Neural crest cell (in vitro differentiated cells): ENCODE measurements at places on chromosomes 12 and 14. TPM values are rescaled to one million over a fixed set of nuclear protein-coding genes. Genes with fewer than 3 reads are reported as not detected.

DNA sequence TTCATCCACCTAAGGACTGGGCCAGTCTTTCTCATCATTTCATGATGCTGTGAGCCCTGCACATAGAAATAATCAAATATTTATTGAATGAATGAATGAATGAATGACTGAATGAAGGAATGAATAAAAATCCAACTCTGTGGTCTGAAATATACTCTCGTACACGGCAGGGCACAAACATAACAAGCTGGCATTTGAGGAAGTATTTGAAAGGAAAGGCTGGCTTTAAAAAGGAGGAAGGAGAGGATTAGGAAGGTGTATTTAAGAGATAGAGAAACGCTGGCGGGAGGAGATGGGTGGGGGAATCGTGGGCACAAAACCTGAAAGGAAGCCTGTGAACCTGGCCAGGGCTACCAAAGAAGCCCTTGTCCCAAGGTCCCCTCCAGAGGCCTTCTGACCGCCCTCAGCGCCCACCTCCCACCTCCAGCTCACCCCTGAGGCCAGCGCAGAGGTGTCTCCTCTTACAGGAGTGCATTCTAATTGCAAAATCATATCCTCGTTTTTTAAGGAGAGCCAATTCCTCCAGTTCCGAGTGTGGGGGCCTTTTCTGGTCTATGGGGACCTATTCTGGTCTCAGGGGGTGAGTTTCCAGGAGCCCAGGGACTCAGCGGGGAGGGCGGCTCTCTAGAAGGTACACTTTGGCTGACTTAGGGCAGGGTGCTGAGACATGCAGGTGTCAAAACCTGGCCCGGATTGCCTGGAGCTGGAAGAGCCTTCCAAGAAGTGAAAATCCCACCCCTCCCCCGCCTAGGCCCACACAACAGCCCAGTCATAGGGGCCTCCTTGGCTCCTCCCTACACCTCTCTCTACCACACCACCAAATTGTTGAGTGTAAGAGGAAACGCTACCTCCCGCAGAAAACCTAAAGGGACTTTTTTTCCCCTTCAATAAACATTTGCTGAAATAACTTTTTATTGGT is 8.7 kb upstream of the JDP2 start:
- no peak overlapping the region for H3K27ac ChIP-seq
- no peak for DNase-seq
- peak overlapping the region; percentile 9 for H3K4me3 ChIP-seq
- no peaks in the 10 kb centered on the region for H3K36me3 ChIP-seq
- H3K27me3 ChIP-seq, result peaks cover 3% of the 10 kb centered on the region

DNA sequence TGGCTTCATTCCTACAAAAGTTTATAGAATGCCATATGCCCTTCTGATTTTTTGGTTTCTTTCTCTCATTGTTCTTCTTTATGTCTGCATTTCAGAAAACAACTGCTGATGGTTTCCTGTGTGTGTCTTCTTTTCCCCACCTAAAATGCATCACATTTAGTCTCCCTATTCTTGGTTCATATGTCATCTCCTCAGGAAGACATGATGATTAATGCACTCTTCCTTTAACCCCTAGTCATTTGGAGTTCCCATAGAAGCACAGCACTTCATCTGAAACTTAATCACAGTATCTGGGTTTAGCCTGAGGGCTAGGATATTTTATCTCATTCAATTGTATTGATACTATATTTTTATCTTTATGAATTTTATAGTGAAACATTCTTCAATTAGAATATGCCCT is 21.5 kb downstream of the GNPNAT1 start:
- no peak for DNase-seq
- peaks cover 4% of the 10 kb centered on the region for H3K36me3 ChIP-seq
- H3K4me1 ChIP-seq, result no peaks in the 10 kb centered on the region
- no peak overlapping the region for H3K4me3 ChIP-seq
- no peaks in the 10 kb centered on the region for H3K27me3 ChIP-seq
- no peak overlapping the region for H3K27ac ChIP-seq

DNA sequence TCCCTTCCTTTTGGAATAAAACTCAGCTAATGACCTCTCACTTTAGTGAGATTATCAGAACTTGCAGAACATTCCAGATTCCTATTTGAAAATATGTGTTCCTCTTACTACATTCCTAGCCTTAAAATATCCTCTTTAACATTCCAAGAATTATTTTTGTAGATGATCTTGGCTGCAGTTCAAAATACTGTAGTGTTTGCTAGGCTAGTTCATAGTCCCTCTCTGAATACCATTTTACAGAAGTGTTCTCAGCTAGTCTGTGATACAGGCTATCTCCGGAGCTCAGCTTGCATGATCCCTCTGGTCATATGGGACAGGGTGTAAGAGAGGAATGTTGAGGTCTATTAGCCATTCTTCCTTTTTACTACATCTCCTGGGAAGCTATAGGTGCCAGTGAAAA is 17.6 kb upstream of the GPR33 start:
- no peaks in the 10 kb centered on the region for H3K36me3 ChIP-seq
- H3K4me3 ChIP-seq, result no peak overlapping the region

DNA sequence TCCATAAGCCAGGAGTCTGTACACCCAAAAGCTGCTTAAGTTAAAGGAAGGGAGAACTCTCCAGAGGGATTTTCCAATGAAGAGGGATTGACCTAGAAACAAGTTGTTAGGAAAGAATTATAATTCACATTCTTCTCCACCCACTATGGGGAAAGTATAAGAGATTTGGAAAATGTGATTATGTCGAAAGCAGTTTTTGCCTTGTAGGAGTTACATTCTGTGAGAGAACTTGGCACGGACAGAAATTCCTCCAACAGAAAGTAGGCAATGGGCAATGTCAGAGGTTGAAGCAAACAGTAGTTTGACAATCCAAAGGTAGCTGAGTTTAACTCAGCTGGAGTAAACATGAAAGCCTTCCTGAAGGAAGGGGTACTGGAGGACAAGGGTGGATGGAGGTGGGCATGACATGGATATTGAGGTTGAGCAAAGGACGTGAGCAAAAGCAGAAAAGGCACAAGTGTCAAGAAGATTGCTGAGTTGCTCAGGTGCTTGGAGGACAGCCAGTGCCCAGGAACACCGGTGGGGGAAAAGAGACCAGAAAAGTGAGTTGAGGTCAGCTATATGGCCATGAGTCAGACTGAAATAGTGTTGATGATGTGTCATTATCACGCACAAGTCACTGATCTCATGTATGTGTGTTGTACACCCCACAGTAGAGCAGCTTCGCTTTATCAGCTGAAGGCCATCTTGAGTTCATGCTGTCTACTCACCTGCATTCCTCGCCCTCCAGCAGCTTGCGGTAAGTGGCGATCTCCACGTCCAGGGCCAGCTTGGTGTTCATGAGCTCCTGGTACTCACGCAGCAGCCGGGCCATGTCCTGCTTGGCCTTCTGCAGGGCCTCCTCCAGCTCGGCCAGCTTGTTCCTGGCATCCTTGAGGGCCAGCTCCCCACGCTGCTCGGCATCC is 4.0 kb downstream of the KRT5 start:
- no peak overlapping the region for H3K4me3 ChIP-seq
- no peak overlapping the region for H3K27ac ChIP-seq
- no peak for DNase-seq
- no peaks in the 10 kb centered on the region for H3K4me1 ChIP-seq
- H3K36me3 ChIP-seq, result no peaks in the 10 kb centered on the region

DNA sequence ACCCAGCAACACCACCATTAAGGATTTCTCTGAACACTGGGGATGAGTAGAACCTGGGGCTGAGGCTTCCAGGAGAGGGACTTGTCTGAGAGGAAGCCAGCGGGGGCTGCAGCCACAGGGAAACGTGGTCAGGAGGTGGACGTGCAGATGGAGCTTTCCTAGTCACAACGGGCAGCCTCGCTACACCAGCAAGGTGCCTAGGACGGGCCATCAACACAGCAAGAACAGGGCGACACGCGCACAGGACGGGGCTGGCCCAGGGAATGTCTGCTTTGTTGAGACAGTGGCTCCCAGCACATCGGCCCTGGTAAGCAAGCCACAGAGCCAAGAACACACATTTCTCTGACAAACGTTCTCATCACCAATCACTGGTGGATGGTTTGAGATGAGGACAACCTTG is 25.3 kb downstream of the ANKLE2 start:
- no peak overlapping the region for H3K4me3 ChIP-seq
- no peaks in the 10 kb centered on the region for H3K4me1 ChIP-seq
- peaks cover 32% of the 10 kb centered on the region for H3K36me3 ChIP-seq
- no peak overlapping the region for H3K27ac ChIP-seq
- no peak for DNase-seq
- no peaks in the 10 kb centered on the region for H3K27me3 ChIP-seq

DNA sequence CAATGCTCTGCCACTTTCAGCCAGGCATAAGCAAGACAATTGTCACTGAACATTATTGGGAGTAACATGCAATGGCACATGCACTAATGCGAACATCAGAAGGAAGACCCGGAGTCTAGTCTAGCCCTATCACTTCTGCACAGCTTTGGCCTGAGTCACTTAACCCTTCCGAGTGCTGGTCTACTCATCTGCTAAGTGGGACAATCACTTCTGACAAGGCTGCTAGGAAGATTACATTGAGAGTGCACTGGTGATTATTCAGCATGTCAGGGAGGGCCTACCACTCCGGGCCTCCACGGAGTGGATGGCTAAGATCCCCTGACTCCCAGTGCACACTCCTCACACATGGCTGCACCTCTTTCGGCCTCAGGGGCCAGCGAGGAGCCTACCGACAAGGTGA is 240.9 kb downstream of the DPF3 start:
- no peaks in the 10 kb centered on the region for H3K27me3 ChIP-seq
- H3K36me3 ChIP-seq, result no peaks in the 10 kb centered on the region
- no peak for DNase-seq
- H3K4me1 ChIP-seq, result no peaks in the 10 kb centered on the region
- H3K27ac ChIP-seq, result no peak overlapping the region
- H3K4me3 ChIP-seq, result no peak overlapping the region

- H3K36me3 ChIP-seq, result no peaks in the 10 kb centered on the region
- no peak for DNase-seq
- peaks cover 49% of the 10 kb centered on the region for H3K27me3 ChIP-seq
- H3K4me1 ChIP-seq, result peaks cover 12% of the 10 kb centered on the region
- H3K27ac ChIP-seq, result no peak overlapping the region
- peak overlapping the region; percentile 68 for H3K4me3 ChIP-seq
Measured at GRCh38 chr14:77979171-77979570, 179.3 kb downstream of the ADCK1 start.

DNA sequence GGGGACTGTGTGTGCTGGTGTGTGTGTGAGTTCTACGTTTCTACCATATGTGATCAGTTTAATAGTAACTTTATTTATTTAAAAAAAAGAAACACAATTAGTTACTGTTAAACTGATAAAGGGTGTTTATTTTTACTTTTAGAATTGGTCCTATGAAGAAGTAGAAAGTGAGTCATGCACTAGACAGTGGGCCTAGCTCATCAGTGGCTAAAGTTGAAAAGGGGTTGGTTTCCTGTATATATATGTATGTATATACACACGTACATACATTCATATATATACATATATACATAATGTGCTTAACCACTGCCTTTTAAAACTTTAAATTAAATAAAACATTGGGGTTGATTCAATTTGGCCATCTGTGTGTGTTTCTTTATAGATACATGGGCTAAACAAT is 68.8 kb upstream of the TMEM263 start:
- no peak for DNase-seq
- peaks cover 19% of the 10 kb centered on the region for H3K36me3 ChIP-seq
- H3K4me1 ChIP-seq, result peaks cover 51% of the 10 kb centered on the region
- H3K27me3 ChIP-seq, result no peaks in the 10 kb centered on the region

DNA sequence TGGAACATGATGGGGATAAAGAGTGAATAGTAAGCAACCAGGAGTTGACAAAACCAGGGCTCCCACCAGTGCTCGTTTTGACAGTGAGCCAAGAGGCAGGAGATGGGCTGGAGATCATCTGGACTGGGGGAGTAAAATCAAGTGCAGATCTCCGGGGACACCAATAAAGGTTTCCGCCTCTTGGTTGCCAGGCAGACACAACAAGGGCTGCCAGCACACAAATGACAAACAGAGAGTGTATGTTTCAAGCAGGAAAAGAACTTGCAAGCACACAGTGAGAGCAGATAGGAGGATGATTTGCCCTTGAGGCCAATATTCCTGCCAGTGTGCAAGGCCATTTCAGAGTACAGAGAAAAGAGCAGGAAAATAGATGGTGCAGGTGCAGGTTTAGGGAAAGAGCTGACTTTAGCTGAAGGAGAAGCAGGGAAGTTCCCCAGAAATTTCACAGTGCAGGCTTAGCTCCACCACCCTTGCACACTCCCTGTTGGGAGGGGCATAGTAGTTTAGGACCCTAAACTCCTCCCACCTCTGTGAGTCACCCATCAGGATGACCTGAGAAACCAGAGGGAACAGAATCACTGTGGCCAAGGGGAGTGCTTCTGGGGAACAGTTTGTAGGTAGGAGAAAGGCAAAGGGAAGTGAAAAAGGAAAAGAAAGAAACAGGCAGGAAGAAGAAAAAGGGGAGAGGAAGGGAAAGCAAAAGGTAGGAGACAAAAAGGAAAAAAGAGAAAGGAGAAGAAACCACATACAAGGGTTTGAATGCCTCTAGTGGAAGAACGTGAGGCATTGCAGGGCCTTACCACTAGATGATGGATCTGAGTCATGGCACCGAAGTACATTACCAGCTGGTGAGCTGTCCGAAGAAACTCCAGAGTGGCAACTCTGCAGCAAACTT is 404.4 kb downstream of the SLC6A15 start:
- H3K27me3 ChIP-seq, result no peaks in the 10 kb centered on the region
- DNase-seq, result no peak
- H3K27ac ChIP-seq, result no peak overlapping the region
- H3K4me3 ChIP-seq, result no peak overlapping the region
- H3K36me3 ChIP-seq, result no peaks in the 10 kb centered on the region

DNA sequence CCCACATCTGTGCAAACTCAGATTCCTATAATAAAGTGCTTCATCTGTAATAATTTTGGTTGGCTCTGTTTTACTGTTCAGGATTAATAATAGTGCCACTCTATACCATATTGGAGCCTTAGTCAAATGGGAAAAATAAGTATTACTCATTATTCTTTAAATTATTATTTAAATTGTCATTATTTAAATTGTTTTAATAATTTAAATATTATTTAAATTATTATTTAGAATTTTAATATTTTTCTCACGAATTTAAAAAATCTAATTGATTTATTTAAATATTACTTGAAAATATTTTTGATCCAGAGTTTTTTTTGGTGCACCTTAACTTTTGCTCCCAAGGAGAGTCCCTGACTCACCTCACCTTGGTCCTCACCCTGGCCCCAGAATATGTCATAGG is 245.7 kb upstream of the MDGA2 start:
- no peaks in the 10 kb centered on the region for H3K36me3 ChIP-seq
- no peak overlapping the region for H3K4me3 ChIP-seq
- no peak overlapping the region for H3K27ac ChIP-seq
- no peaks in the 10 kb centered on the region for H3K4me1 ChIP-seq
- no peak for DNase-seq

TEX22 gene
- total RNA-seq, result 4.4 and 5.2 TPM in 2 replicates

E2F7 gene
- 25.7 and 29.8 TPM in 2 replicates for total RNA-seq

DHRS2 gene
- total RNA-seq, result not detected in 2 replicates

SELPLG gene
- total RNA-seq, result 0.39 and 0.51 TPM in 2 replicates

SCN8A gene
- total RNA-seq, result 13.0 and 13.5 TPM in 2 replicates
